Activated effector memory CD4-positive, alpha-beta T cell treated with Interleukin-2 at 50 U/mL for 16 hours (primary cell): ENCODE measurements at places on chromosomes 11 and 22.

GRCh38 chr11:35464308-35464707 is 45.0 kb upstream of the SLC1A2 start:
- no peak for DNase-seq

DNA sequence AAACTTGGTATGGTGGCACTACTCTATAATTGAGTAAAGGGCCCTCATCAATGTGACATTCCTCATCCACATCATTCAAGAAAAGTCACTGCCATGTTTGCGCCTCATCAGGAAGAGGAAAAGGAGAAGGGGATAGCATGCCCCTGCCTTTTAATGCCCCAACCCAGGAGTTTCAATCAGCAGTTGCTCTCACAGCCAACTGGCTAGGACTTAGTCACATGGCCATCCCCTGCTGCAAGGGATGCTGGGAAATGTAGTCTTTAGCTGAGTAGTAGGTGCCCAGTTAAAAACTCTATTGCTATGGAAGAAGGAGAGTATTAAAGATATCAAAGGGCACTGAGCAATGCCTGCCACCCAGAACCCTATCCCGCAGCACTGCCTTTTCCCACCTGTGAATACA is 10.9 kb upstream of the CCND1 start:
- no peak for DNase-seq

DNA sequence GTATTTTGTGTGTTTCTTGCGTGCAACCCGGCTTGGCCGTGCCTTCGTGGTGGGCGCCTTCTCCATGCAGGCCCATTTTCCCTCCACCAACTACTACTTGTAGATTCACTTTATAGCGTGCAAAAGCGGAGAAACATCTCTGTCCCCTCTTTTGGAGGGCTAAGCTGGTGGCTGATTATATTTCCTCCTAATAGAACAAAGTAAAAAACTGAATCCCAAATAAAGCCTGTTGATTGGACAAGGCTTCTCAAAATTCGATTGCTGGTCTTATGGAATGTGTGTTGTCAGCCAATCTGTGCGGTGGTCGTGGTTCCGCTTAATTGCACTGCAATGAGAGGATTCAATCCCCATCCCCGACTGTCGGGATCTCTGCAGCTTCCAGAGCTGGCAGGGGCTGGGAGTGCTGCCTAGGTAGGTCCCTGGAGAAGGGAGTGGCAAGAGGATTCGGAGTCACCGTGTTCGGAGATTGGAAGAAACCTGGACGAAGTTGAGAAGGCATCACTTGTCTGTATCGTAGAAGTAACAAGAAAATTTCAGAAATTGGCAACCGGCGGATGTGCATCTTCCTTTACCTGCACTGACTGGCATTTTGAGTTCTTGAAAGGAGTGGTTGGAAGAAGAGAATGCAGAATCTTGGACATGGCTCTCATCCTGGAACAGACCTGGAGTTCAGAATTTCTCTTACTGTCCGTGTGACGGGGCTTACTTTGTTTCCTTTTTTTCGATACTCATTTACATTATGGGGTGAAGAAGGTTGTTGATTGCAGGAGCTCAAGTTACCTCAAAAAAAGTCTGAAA is 1.1 kb downstream of the HMGXB4 start:
- no peak for DNase-seq

DNA sequence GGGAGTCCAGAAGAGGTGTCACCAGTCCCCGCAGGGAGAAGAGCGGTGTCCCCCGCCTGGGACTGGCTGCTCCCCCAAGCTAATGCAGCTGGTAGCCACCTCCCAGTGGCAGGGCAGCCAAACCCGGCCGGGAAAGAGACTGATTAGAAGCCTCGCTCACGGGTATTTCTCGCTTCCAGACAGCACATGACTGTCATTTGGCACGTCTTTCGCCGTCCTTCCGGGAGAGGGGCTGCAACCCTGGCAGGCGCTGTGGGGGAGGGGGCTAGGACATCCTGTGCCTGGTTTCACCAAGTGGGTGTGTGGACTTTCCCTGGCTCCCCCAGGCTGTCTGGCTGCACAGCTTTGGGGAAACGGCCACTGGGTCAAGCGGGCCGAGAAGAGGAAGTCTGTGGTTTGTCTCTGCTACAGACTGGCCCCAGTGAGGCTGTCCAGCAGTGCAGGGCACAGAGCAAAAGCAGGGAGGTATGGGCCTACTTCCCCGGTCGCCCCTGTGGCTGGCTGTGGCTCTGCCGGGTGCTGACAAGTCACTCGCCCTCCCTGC is 3.8 kb downstream of the CD81 start:
- DNase-seq: no peak

DNA sequence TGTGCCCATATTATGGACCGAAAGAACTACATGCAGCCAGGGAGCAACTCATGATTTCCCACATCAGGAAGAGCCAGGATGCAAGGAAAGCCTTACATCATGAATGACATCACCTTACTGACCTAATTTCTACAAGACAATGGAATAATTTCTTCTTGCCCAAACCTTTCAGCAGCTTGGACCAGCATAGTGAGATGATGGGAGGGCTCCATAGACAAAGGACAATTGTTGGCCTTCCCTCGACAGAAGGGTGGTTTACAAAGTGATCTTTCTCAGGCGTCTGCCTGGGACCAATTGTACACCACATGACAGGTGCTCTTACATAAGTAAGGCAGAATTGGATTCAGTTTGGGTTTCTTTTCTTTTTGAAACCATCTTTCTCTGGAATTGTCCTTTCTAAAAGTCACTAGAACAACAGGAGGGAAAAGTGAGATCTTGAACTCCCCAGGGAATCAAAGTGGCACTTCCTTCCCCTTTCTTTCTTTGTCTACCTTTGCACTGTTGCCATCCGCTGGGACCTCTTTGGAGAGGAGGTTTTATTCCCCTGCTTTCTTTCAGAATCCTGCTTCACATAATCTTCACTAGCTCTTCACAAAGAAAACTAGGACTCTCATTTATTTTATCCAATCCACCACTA is 51.7 kb upstream of the PAK1 start:
- DNase-seq: no peak

GRCh38 chr22:50713008-50713385 is 25.0 kb upstream of the ACR start:
- no peak for DNase-seq

- no peak for DNase-seq
These were observed 1.2 kb downstream of the ACRV1 start for GRCh38 chr11:125679397-125679796.

GRCh38 chr22:37940698-37941376 is 12.6 kb downstream of the C22orf23 start:
- DNase-seq: no peak

- DNase-seq: no peak
These were observed 691 bp upstream of the EHF start for GRCh38 chr11:34620202-34620601.

GRCh38 chr11:91308069-91308468 is 916.5 kb upstream of the FAT3 start:
- no peak for DNase-seq

- DNase-seq: no peak
These were observed 28.6 kb downstream of the RAB30 start for GRCh38 chr11:83042964-83043711.

GRCh38 chr11:103927535-103927934 is 108.9 kb upstream of the DDI1 start:
- no peak for DNase-seq

GRCh38 chr11:115199481-115200069 is 304.6 kb downstream of the CADM1 start:
- no peak for DNase-seq

- DNase-seq: no peak
These were observed 111.6 kb downstream of the PHF21B start for GRCh38 chr22:44898236-44898635.

- DNase-seq: no peak
These were observed 568.5 kb downstream of the KCNA4 start for GRCh38 chr11:29448246-29448877.

DNA sequence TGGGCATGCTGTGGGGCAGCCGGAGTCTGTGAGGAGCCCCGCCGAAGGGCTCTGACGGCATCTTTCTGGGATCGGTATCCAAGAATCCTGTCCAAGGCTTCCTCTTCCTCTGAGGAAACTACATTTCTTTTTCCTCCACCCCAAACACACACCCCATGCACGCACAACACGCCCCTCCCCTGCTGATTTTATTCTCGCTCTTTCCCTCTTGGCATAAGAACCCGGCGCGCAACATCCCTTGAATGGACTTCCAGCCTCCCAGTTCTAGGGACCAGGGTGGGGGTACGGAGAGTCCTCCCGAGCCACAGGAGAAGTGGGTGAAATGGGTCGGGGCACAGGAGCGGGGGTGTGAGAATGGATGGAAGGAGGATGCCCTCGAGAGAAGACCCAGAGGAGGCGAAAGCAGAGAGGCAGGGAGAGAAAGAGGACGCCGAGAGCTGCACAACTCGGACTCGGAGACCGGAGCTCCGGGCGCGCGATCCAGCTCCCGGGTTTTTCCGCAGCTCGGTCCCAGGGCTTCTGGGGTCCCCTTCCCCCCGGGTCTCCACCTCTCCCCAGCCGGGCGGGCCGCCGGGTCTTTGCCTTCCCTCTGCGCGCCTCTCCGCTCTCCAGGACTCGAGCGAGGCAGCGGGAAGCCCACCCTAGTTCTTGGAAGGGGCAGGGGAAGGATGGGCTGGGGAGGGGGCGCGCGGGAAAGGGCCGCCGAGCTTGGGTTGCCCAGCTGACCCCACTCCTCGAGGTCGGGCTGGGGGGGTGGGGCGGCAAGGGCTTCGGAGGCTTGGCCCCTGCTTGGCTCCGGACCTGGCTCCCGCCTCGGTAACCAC is 1.5 kb upstream of the LARGE1 start:
- no peak for DNase-seq

- DNase-seq: no peak
These were observed 16.8 kb downstream of the EED start for GRCh38 chr11:86261328-86261727.

- DNase-seq: no peak
These were observed 5.2 kb upstream of the PTGDR2 start for GRCh38 chr11:60860943-60861342.
